Mammary epithelial cell (primary cell): ENCODE measurements at places on chromosomes 13 and 19. TPM values are rescaled to one million over a fixed set of nuclear protein-coding genes. Genes with fewer than 3 reads are reported as not detected.

ZSCAN4 gene
- total RNA-seq: not detected

GNG7 gene
- total RNA-seq: under 0.01 TPM

RDH8 gene
- not detected for total RNA-seq

MIER2 gene
- 17.8 TPM for total RNA-seq

ZNF525 gene
- total RNA-seq: 10.7 and 15.1 TPM in 2 replicates

- DNase-seq: peak; percentile 95
Observed at GRCh38 chr13:44917589-44918325, 71.5 kb downstream of the NUFIP1 start.

GRCh38 chr13:49540552-49540951 is 44.8 kb downstream of the PHF11 start:
- DNase-seq: no peak

DNA sequence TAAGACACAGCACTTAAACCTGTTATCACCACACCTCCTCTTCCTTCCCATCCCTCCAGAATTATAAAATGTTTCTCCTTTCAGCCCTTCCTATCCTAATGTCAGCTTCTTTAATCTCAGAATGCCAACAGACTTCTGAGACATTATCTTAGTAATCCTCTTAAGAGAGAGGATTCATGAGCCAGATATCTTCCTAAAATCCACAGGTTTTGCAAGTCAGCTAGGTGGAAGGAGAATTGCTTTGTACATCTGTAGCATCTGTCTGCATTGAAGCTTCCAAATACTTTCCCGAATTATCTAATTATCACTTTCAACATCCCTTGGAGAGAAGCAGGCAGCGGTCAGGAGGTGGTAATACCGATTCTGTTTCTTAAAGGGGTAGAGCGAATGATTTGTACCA is 179.1 kb downstream of the DCT start:
- DNase-seq: no peak

- DNase-seq: no peak
Observed at GRCh38 chr19:58042495-58043340, 8.9 kb downstream of the ZSCAN1 start.

- DNase-seq: no peak
Observed at GRCh38 chr13:32233062-32233461, 82.1 kb downstream of the ZAR1L start.

- no peak for DNase-seq
Observed at GRCh38 chr13:39455521-39456175, 147.3 kb downstream of the LHFPL6 start.

DNA sequence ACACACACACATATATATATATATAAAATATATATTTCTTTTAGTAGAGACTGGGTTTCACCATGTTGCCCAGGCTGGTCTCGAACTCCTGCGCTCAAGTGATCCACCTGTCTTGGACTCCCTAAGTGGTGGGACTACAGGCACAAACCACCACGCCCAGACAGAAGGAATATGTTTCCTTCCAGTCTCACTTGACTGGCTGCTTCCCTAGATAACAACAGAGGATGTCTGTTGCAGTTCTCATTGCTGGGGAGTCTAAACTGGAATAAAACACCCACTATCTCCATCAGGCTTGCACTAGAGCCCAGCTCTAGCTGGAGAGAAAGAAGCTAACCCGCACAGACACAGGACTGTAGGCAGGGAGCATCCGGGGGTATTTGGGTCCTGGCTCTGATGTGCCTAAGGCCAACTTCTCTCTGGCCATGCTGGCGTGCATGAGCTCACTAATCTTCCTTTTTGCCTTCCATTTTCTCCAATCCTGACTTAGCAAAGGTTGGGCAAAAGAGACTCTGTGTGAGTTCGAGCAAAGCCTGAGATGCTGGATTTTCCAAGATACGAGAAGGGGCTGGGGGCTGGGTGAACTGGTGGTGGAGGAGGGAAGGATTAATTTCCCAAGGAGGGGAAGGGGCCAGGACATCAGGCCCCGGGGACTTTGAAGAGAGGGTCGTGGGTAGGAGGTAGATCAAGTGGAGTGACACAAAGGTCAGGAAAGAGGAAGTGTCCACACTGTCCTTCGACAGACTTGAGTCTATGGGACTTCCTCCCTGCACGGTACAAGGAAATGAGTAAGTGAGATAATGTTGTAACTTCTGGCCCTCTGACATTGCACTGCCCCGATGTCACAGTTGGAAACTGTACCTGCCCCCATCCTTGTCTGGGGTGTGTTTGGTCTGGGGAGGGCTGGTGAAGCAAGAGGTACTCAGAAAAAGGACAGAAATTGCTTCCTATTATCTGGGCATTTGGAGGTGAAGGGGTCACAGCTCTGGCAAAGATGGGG is 22.5 kb upstream of the ALOX5AP start:
- DNase-seq: no peak

- DNase-seq: no peak
Observed at GRCh38 chr19:1164684-1165531, 9.2 kb downstream of the SBNO2 start.

- DNase-seq: peak; percentile 33
Observed at GRCh38 chr19:53432088-53432661, 391 bp downstream of the ZNF761 start.

GRCh38 chr13:60838581-60838980 is 441.6 kb downstream of the TDRD3 start:
- DNase-seq: no peak

DNA sequence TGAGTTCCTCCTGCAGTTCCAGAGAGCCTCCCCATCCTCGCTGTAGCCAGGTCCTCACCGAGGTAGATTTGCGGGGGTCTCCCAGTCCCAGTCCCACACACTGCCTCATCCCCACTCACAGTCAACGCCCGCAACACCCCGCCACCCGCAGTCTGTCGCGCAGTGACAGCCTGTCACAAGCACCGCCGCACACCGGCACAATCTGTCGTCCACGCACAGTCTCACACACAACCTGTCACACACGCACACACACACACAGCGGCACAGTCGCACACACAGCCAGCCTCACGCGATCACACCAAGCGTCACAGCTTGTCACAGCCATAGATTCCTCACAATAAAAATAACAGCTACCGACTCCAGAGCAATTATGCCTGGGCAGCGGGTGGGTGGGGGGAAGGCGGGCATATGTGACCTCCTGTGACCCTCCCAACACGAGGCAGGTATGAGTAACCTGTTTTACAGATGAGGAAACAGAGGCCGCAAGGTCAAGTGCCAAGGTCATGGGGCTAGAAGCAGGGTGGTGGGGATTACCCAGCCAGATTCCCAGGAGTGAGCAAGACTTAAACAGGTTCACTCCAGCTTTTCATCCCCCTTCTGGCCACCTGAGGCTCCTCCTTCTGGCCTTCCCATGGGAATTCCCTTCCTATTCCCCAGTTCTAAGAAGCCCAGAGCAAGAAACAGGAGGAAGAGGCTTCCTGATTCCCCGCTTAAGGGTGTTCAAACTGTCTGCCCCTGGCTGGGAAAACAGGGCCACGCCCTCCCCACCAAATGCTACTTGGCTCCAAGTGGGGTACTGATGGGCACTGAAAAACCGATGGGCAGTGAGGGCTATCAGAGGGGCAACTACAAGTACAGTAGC is 13.9 kb downstream of the NFIX start:
- peak; percentile 51 for DNase-seq

GRCh38 chr19:17455308-17456123 is 5.2 kb downstream of the NXNL1 start:
- no peak for DNase-seq

DNA sequence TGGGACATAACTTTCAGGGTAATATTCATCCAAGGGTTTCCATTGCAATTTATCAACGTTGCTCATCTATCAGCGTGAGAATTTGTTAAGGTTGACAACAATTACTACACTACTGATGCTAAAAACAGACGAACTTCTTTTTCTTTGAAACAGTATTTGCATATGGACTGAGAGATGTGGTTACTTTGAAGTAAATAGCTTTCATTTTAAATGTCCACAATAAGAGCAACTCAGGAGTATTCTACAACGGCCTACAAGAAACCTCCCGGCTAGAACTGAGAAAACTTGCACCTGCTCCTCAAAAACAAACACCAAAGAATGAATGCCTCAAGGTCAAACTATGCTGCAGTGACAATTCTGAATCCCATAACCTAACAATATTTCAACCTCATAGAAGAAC is 238.4 kb downstream of the IRS2 start:
- DNase-seq: no peak
